ENCODE measurements at places on chromosomes 1 and 21. TPM values are rescaled to one million over a fixed set of nuclear protein-coding genes. Genes with fewer than 3 reads are reported as not detected.
A peak's percentile ranks its signal among the peaks of the same experiment; 100 is the strongest.

GRCh38 chr1:215682232-215682631, 115.1 kb downstream of the KCTD3 start:
- DNase-seq: no peak

GRCh38 chr1:116309090-116309870, 63.8 kb upstream of the ATP1A1 start:
- DNase-seq: no peak

The PPP1R12B gene
- 787 TPM for total RNA-seq

DNA sequence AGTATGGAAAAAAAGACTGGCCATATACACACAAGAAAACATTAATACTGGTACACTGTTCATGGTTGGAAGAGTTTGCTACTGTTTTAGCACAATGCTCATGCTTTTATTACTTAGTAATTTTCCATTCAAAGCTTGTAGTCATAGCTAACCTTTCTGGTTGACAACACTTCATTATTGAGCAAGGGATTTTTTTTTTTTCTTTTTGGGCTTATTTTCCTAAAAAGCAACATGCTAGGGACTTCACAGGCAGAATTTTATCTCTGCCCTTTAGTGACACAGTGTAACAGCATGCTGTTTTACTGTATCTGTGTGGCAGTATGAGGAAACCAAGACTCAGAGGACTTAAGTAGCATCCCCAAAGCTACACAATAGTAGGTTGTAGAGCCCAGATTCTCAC, 58.5 kb downstream of the FGGY start:
- DNase-seq: no peak

The AMY2A gene
- not detected for total RNA-seq

DNA sequence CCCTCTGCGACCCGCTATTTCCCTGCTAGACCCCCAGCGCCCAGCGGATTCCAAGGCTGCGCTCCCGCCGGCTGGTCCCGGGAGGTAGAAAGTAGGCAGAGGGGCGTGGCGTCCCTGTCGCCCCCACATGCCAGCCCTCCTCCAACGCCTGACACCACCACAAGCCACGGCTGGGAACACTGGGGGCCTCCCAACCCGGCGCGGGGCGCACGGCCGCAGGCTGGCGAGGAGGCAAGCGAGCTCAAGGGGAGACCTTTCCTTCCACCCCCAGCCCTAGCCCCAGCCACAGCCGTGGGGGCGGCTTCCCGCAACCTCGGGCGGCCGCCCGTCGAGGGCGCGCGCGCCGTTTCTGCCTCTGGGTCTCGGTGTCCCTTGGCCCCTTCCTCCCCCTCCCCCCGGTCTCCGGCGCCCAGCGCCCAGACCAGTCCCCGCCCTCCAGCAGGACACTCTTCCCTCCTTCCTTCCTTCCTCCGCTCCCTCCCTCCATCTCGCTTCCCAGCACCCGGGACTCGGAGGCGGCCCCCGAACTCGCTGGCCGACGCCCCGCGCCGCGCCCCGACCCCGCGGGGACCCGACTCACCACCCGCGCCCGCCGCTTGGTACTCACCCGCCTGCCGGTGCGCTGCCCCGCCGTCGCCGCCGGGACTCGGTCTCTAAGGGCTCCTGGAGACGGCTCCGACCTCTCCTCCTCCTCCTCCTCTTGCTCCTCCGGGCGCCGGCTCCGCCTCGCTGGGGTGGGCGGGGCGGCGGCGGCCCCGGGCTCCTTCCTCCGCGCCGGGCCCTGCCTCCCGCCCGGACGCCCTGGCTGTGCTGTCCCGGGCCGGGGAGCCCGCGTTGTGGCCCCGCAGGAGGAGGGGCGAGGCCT, at the start of gene GNG12:
Gene GNG12, minus strand, starts transcription at position 731 of the 865 bp plus-strand sequence. CDS start 125,781 bp downstream, outside the sequence.
- peak; percentile 89 for DNase-seq

- no peak for DNase-seq
Measured at GRCh38 chr1:209595028-209595427, 11.5 kb downstream of the CAMK1G start.
